ENCODE measurements at places on chromosomes 11 and 22.

DNA sequence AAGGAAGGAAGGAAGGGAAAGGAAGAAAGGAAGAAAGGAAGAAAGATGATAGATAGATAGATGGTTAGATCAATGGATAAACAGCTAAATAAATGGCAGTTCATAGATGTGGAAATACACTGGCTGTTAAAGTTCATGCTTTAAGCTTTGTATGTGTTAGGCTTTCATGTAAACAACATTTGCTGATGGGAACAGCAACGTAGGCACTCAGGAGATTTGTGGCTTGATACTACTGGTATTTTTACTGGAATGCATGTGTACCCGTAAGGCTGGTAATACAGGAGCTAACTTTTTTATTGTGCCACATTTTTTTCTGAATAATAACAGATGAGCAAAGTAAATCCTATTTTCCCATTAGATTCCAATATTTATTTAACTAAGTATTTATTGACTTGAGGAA is 85.6 kb downstream of the NCAM1 start:
- no peak for DNase-seq

DNA sequence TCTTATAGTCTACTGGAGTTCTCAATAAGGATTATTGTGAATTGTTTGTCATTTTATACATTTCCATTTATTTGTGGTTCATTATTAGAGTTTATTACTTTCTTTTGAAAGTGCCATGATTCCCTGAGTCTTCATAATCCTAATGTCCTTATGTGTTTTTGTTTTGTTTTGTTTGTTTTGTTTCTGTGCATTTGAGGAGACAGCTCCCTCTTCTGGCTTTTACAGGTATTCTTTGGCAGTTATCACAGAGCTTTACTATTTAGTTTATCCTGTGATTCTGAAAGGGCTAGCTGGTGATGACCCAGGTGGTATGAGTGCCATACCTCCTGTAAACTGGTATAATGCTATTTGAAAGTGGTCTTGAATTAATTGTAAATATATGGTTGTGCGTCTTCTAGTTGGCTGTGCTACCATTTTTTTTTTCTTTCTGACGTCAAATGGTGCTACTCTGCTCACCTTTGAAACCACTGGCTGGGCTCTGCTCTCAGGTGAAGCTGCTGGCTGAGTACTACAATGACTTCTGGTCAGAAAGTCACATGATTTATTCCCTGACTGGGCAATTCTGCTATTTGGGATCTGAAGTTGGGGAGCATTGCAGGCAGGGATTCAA is 751.2 kb downstream of the JRKL start:
- DNase-seq = no peak

- DNase-seq = no peak
Measured at GRCh38 chr22:35057155-35057554, 8.8 kb upstream of the ISX start.

GRCh38 chr11:5597953-5598352 is 1.5 kb downstream of the TRIM6 start:
- no peak for DNase-seq

DNA sequence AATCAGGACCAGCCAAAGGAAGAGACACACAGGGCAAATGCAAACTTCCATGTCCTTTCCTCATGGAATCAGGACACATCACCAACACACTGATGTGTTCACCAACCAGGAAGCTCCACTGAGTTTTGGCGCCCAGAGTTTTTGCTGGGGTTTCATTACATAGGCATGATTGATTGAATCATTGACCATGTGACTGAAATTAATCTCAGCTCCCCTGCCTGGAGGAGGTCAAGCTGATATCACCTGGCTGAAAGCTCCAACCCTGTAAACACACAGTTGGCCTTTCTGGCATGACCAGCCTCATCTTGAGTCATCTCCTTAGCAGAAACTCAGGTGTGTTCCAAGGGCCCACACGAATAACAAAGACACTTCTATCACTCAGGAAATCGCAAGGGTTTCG is 133.2 kb downstream of the TRIM29 start:
- DNase-seq = no peak

DNA sequence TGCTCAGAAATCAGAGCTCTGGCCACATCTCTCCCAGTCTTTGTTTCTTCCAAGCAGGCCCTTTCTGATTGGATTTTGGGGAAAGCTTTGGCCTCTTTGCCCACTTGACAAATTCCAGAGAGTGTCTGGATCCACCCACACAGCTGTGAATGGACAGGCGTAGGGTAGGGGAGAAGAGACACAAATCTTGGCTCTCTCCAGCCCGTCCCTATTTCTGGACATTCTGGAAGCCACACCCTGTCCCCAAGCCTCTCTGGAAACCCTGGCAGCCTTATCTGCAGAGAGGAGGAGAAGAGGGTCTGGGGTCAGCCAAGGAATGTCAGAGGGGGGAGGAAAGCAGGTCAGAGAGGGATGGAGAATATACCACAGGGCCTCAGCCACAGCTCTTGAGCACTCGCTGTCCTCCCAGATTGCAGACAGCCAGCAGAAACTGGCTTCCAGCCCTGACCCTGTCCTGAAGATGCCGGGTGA is 59.5 kb upstream of the WNT11 start:
- DNase-seq = no peak

- DNase-seq = no peak
Measured at GRCh38 chr11:104934594-104934993, 33.8 kb downstream of the CASP4 start.

- peak; percentile 15 for DNase-seq
Measured at GRCh38 chr11:44229098-44229497, 80.8 kb downstream of the ALX4 start.

DNA sequence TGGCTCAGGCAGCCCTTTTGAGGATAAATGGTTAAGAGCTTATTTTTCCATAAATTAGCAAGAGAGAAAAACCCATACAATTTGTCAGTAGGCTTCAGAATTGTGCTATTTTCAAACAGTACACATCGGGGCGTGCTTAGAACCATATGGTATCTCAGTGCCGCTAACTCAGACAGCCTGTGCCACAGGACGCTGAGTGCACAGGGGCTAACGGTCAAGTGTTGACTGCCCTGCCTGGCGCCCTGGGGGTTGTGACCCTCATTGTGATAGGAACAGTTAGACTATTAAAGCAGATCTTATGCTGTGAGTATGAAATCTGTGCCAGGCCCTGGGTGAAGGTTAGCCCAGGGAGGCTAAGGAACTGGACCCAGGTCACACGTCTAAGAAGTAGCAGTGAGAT is 1519.7 kb downstream of the BRD1 start:
- DNase-seq = peak; percentile 46

DNA sequence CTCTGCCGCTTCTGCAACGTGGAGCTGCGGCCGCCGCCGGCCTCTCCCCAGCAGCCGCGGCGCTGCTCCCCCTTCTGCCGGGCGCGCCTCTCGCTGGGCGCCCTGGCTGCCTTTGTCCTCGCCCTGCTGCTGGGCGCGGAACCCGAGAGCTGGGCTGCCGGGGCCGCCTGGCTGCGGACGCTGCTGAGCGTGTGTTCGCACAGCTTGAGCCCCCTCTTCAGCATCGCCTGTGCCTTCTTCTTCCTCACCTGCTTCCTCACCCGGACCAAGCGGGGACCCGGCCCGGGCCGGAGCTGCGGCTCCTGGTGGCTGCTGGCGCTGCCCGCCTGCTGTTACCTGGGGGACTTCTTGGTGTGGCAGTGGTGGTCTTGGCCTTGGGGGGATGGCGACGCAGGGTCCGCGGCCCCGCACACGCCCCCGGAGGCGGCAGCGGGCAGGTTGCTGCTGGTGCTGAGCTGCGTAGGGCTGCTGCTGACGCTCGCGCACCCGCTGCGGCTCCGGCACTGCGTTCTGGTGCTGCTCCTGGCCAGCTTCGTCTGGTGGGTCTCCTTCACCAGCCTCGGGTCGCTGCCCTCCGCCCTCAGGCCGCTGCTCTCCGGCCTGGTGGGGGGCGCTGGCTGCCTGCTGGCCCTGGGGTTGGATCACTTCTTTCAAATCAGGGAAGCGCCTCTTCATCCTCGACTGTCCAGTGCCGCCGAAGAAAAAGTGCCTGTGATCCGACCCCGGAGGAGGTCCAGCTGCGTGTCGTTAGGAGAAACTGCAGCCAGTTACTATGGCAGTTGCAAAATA is 816 bp downstream of the PDE3B start:
- no peak for DNase-seq

DNA sequence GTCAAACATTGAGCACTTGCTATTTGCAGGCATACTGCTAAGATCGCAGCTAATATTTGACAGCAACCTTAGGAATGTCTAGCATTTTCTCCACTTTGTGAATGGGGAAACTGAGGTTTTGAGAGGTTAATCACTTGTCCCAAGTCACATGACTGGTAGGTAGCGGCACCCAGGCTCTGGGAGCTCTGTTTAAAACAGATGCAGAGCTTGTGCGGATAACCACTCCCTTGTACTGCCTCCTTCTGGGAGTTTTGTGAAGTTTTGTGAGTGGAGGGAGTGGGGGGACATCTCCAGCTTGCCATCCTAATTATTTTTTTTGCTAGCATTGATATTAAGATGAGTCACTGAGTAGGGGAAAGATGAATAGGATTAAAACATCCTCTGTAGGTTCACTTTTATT is 134.7 kb downstream of the GRIK4 start:
- no peak for DNase-seq

GRCh38 chr11:10728154-10728553 is 22.9 kb upstream of the CTR9 start:
- DNase-seq = no peak

DNA sequence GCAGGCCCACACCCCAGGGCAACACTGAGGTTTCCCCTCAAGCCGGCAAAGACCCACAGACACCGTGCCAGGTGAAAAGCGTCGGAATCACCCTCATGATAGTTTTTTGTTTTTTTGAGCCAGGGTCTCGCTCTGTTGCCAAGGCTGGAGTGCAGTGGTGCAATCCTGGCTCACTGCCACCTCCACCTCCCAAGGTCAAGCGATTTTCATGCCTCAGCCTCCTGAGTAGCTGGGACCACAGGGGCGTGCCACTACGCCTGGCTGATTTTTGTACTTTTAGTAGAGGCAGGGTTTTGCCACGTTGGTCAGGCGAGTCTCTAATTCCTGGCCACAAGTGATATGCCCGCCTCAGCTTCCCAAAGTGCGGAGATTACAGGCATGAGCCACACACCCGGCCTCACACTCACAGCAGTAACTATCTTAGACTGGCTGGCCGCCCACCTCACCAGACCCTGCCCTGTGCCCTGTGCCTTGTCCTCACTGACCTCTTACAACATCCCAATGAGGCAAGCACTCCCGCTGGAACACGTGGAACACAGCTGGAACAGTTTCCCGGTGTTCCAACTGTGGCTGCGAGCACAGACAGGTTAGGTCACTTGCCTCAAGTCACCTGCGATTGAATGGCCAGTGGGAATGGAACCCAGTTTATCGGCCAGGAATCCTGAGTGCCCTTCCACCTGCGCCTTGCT is 21.1 kb downstream of the LRRC10B start:
- no peak for DNase-seq
